Activated CD4-positive, alpha-beta T cell treated with anti-CD3 and anti-CD28 coated beads, Interleukin-2, amount 10 ng/mL, durations not matched to agents 7 days and 5 days (primary cell): ENCODE measurements at places on chromosomes 4 and X. TPM values are rescaled to one million over a fixed set of nuclear protein-coding genes. Genes with fewer than 3 reads are reported as not detected.

Gene TASL
- total RNA-seq, result 5.9 TPM

Gene DNAAF6
- total RNA-seq, result not detected

Gene PDZD4
- total RNA-seq, result 0.60 TPM

- H3K27ac ChIP-seq, result no peak overlapping the region
- H3K27me3 ChIP-seq, result no peaks in the 10 kb centered on the region
- no peak overlapping the region for H3K4me3 ChIP-seq
- no peaks in the 10 kb centered on the region for H3K36me3 ChIP-seq
- no peaks in the 10 kb centered on the region for H3K4me1 ChIP-seq
Observed at GRCh38 chrX:54166915-54167314, 16.1 kb downstream of the FAM120C start.

DNA sequence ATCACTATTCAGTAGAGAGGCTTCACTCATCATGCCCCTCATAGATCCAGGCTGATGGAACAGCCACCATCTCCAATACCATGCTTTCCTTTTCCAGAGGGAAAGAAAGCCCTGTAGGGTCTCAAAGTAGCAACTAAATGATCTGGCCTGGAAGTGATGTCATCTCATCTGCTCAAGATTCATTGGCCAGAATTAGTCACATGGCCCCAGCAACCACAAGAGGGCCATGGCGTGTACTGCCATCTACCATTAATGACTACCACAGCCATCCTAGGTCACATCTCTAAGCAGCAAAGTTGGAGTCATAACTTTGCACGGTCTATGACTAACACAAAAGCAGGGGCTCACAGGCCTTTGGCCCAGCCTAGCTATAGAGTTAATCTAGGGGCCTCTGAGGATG, 194.8 kb downstream of the KIT start:
- H3K4me1 ChIP-seq, result no peaks in the 10 kb centered on the region
- H3K27ac ChIP-seq, result no peak overlapping the region
- no peaks in the 10 kb centered on the region for H3K36me3 ChIP-seq
- H3K4me3 ChIP-seq, result no peak overlapping the region
- DNase-seq, result no peak

DNA sequence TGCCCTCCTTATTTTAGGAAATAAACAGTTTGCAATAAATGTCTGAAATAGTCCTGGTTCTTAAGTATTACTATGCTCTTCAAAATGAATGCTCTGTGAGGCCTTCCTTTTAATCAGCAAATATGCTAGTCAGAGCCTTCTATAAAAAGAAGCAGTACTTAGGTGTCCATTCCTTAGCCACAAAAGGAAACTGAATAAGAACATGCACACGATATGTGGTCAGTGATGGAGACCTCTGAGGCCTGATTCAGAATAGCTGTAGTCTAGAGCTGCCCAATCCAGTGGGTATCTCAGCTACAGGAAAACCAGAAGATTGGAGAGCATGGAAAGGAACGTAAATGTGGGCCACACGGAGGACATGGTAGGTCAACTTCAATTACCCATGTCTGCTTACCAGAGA, 141.8 kb downstream of the RASL11B start:
- H3K4me1 ChIP-seq, result peaks cover 7% of the 10 kb centered on the region
- H3K27me3 ChIP-seq, result no peaks in the 10 kb centered on the region
- DNase-seq, result no peak
- H3K4me3 ChIP-seq, result no peak overlapping the region
- H3K27ac ChIP-seq, result no peak overlapping the region

- no peaks in the 10 kb centered on the region for H3K27me3 ChIP-seq
- H3K4me1 ChIP-seq, result peaks cover 21% of the 10 kb centered on the region
- no peak for DNase-seq
Observed at GRCh38 chr4:152351080-152351479, 184.8 kb downstream of the FBXW7 start.

DNA sequence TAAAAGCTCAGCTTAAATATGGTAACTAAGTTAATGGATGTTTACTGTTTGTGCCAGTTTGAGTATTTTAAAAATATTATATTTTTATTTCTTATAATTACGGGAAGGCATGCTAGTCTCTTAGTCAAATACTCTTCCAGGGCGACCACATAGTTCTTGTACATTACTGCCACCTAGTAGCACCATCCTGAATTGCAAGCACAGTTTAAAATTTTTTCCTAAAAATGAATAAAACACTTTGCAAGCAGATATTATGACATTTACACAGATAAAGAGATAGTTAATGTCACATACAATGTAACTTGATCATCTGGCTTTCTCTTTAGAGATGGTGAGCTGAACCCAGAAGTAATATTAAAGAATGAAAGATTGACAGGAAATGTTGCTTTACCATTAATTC, 11.5 kb downstream of the NDP start:
- H3K4me3 ChIP-seq, result no peak overlapping the region
- H3K36me3 ChIP-seq, result no peaks in the 10 kb centered on the region
- no peak overlapping the region for H3K27ac ChIP-seq
- peaks cover 5% of the 10 kb centered on the region for H3K4me1 ChIP-seq

DNA sequence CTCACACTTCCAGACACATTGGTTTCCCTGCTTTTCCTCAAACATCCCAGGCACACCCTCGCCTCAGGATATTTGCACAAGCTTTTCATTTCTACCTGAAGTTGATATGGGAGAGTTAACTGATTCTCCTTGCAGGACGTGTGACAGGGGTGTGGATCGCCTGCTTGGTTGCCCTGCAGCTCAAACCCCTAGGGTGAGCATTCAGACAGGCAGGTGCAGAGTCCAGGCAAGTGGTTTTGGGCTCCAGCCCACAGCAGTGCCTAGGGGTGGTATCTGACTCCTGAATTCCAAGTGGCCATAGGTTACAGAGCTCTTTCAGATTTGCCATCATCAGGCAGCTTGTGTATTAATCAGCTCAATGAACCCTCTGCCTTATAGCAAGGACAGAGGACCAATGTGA, 1104.2 kb upstream of the IGFBP7 start:
- H3K4me3 ChIP-seq, result no peak overlapping the region
- no peaks in the 10 kb centered on the region for H3K27me3 ChIP-seq
- H3K27ac ChIP-seq, result no peak overlapping the region

GRCh38 chrX:138759217-138759943, 47.9 kb upstream of the FGF13 start:
- no peak overlapping the region for H3K27ac ChIP-seq
- no peak overlapping the region for H3K4me3 ChIP-seq
- H3K36me3 ChIP-seq, result no peaks in the 10 kb centered on the region
- no peak for DNase-seq
- H3K4me1 ChIP-seq, result no peaks in the 10 kb centered on the region

- peaks cover 1% of the 10 kb centered on the region for H3K36me3 ChIP-seq
- H3K4me3 ChIP-seq, result no peak overlapping the region
- H3K27me3 ChIP-seq, result no peaks in the 10 kb centered on the region
- DNase-seq, result no peak
Observed at GRCh38 chr4:38210396-38211114, 250.4 kb downstream of the PTTG2 start.

DNA sequence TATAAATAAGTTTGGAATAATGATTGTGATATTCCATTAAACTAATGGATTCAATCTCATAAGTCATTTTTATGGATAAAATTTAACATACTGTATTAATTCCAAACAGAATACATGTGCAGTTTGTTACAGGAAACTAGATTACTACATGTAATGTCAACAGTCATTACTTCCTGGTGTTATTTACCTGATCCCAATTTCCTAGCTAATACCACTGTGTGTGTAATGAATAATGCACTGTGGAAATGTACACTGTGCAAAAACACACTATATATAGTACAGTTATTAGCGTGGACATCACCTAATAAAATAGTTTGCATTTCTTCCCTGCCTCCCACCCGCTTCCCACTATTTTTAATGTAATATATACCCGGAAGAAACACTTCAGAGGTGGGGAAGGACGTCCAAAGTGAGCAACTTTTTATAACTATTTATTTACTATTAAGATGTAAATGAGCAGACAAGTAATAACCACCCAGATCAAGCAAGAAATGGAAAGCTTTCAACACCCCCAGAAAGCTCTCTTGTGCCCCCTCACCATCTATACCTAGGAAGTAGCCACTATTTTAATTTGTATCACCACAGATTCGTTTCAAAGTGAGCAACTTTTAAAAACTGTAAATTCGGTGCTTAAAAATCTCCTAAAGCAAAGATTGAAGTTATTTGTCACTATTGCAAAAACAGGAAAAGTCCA, 219.1 kb downstream of the THOC2 start:
- H3K4me3 ChIP-seq, result no peak overlapping the region
- no peak for DNase-seq
- no peaks in the 10 kb centered on the region for H3K36me3 ChIP-seq
- H3K27me3 ChIP-seq, result peaks cover 1% of the 10 kb centered on the region

GRCh38 chr4:14152834-14153519, 525.5 kb upstream of the BOD1L1 start:
- no peak for DNase-seq
- H3K36me3 ChIP-seq, result no peaks in the 10 kb centered on the region
- H3K27me3 ChIP-seq, result no peaks in the 10 kb centered on the region
- no peaks in the 10 kb centered on the region for H3K4me1 ChIP-seq

- no peaks in the 10 kb centered on the region for H3K27me3 ChIP-seq
- H3K36me3 ChIP-seq, result peaks cover 3% of the 10 kb centered on the region
- no peak overlapping the region for H3K4me3 ChIP-seq
- no peaks in the 10 kb centered on the region for H3K4me1 ChIP-seq
- H3K27ac ChIP-seq, result no peak overlapping the region
- no peak for DNase-seq
Observed at GRCh38 chrX:130789793-130790192, 113.2 kb downstream of the ENOX2 start.
